SK-N-SH treated with all-trans-retinoic acid at 6 μM for 48 hours (cell line): ENCODE measurements at places on chromosomes 4 and X.

DNA sequence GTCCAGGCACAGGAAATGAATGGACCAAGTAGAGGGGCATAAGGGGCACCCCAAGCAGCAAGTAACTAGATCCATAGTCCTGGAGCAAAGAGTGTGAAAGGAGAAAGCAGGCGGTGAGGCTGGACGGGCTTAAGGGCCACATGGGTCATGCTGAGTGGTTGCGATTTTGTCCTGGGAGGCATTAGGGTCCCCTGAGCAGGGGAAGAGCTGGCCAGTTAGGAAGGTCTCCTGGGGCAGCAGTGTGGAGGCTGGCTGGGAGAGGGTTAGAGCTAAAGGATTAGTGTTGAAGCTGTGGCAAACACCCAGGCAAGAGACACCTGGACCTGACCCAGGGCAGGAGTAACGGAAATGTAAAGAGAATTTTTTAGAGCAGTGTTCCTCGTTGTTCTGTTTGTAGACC lies 26.5 kb downstream of the MYOZ2 start:
- no peak for ATAC-seq

DNA sequence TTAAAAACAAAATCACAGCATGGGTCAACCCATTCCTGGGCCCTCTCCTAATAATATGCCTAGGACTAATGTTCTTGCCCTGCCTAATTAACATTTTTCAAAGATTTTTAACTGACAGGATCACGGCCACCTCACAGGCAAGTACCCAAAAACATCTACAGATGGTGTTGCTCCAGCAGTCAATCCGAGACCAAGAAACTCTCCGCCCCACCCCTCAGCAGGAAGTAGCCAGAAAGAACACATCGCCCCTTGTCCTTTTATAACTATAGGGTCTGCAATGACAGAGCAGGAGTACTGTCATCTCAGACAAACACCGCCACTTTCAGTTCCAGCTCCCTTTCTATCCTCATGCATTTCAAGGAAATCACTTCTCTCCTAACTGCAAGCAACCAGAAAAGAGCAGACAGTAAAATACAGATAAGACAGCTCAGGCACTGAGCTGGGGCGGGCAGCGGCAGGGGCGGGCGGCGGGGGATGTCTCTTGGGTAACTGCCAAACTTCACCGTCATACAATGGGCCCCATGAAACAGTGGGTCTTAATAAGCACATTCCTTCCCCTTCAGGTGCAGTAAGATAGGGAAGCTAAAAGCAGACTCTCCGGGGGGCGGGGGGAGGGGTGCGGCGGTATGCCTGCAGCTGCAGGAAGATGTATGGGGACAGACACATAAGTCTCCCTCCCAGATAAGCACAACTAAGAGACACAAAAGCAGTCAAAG lies 67.4 kb downstream of the ZNF182 start:
- no peak for ATAC-seq

DNA sequence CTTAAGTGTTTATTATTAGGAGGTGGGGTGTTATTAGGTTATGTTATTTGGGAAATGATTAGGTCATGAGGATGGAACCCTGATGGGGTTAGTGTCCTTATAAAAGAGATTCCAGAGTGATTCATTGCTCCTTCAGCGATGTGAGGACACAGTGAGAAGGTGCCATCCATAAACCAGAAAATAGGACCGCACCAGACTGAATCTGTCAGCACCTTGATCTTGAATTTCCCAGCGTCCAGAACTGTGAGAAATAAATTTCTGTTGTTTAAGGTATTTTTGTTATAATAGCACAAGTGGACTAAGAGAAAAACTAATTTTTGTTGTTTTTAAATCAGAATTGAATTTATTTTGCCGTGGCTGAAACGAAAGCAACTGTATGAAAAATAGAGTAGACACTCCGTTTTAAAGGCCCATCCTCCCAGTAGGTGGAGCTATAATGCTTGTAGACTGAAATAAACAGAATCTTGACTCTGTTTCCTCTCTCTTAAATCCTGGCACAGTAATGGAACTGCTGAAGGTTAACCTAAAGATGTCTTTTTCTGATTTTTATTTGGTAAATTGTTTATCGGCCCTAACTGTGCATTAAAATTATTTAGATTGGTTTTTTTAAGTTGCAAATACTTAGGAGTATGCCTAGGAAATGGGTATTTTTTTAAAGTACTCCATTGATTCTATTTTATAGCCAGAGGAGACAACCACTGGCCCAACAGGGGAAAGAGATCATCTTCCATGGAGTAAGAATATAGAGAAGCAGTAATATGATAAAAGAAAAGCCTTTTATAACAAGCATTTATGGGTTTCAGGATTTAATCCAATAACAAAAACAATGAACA lies 133.2 kb upstream of the ADAMTS3 start:
- ATAC-seq = peak; percentile 92

DNA sequence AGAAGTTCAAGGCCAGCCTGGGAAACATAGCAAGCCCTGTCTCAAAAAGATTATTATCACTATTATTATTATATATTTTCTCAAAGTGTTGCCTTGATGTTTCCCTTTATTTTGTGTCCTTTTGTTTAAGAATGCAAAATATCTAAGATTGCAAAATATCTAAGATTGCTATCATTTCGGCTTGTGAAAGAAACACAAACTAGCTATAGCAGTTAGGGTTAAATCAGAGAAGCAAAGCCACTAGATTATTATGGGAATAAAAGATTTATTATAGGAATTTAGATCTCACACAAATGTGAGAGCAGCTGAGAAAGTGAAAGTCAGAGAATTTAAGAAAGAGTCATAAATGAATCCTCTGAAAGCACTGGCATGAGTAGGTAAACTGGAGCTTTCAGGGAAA lies 18.0 kb upstream of the TMEM184C start:
- no peak for ATAC-seq

DNA sequence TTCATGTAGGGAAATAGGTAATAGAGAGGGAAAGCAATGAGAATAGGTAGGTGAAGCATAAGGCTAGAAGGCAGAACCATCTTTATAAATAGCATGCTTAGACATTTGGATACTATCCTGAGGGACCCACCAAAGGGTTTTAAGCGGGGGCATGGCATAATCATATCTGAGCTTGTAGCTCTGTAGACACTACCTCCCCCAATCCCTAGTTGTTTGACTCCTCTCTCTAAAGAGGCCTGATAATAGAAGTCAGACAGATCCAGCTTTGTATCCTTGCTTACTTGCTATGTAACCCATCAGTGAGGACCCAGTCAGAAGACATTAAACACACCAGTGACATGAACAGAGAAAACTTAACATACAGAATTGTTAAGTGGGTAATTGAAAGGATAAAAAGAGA lies 58.7 kb downstream of the SCFD2 start:
- peak; percentile 58 for ATAC-seq

- ATAC-seq = no peak
These were observed 189.9 kb downstream of the AASDH start for GRCh38 chr4:56197387-56197786.

- no peak for ATAC-seq
These were observed 409.3 kb upstream of the CPEB2 start for GRCh38 chr4:14592950-14593349.

- ATAC-seq = no peak
These were observed 2.6 kb upstream of the UGT2B7 start for GRCh38 chr4:69093681-69094080.

- ATAC-seq = no peak
These were observed 131.1 kb upstream of the SCML1 start for GRCh38 chrX:17606231-17606630.

DNA sequence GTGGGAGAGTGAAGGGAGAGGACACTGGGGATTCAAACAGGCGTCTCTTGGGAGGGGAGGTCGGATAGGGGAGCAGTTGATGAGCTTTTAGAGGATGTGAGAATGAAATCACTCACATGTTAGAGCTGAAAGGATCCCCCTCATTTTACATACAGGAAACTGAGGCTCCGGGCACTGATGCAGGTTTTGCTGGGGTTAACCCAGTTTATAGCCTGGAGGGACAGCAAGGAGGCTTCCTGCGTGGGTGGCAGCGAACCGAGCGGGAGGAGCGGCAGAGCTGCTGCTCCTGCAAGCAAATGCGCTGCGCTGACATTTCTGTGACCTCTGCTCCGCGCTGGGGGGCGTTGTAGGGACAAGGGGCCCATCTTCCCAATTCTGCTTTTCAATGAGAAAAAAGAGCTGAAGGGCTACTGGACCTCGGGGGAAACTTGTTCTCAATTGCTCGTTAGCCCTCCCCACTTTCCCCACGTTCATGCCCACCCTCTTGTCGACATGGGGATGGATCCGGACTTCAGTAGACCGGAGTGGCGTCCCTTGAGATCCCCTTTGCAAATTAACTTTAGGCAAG lies 1.2 kb upstream of the NEUROG2 start:
- no peak for ATAC-seq
